ENCODE measurements at places on chromosomes 6 and 20.

DNA sequence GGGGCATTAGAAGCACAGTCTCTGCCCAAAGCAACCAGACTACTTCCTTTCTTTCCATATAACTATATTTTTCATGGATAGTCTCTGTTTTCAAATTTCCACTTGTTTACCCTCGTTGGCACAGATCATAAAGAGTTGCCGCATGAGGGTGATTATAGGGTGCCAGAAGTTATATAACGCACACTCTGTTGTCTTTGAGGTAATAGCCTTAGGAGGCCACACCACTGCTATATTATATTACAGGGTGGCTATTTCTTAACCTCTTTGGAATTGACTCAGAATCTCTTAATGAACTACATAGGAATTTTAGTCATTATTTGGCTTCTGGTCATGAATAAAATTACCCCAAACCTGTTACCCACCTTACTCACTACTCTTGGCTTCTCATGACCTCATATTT, 43.7 kb downstream of the KCNQ5 start:
- DNase-seq, result no peak

GRCh38 chr6:73131706-73132105, 93.6 kb downstream of the KHDC1L start:
- DNase-seq, result no peak

DNA sequence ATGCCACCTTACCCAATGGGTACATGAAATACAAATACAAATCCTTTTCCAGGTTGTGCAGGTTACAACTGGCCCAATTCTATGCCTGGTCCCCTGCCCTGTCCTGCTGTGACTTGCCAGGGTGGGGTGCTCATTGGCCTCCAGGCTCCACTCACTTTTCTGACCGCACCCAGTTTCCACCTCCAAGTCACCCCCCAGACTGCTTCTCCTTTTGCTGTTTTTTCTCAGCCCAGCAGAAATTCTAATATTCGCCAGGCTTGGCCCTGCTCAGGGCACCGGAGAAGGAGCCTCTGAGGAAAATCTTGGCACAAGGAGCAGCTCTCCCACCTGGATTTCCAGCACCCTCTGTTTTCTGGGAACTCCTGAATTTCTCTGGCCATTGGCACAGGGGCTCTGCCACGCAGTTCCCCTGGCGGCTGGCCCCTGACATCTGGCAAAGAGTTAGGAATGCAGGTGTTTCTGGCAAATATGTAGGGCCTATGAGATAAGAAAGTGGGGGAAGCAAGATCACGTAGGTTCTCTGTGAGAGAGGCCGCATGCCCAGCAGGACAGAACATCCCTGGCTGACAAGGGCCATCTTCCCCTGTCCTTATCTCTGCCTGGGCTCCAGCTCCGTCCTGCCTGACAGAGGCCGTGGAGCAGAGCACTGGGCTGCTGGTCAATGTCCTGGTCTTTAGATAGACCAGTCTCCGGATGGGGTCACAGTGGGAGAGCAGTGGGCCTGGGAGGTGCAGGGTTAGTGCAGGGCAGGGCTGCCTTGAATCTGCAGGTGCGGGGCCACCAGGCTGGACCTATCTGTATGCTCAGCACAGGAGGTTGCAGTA, 2.9 kb upstream of the RAET1E start:
- no peak for DNase-seq

- no peak for DNase-seq
Measured at GRCh38 chr6:112281821-112282615, 27.7 kb upstream of the LAMA4 start.

GRCh38 chr6:167850782-167851181, 24.1 kb downstream of the AFDN start:
- no peak for DNase-seq

- DNase-seq, result no peak
Measured at GRCh38 chr6:158628542-158628941, 16.0 kb downstream of the DYNLT1 start.

DNA sequence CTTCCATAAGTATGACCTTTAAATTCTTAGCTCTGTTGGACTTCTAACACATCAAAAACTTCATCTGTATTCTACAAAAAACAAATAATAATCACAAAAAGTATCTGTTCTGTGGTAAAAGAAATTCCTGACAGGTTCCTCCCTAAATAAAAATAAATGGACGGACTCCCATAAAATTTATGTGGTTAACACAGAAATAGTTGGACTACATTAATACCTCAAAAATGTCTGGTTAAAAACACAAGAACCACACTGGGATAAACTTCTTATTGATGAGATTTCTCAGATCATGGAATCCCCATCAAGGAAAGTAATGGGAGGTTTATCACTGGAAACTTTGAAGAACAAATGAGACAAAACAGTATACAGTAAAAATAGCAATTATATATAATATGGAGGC, 172.4 kb downstream of the MOXD1 start:
- DNase-seq, result no peak

GRCh38 chr6:44028789-44029310, 98.4 kb downstream of the MRPL14 start:
- DNase-seq, result no peak

Measured in T-helper 2 cell (primary cell).